ELR (cell line): ENCODE measurements at places on chromosomes 6 and 20.
A peak's percentile ranks its signal among the peaks of the same experiment; 100 is the strongest.

GRCh38 chr6:168695701-168696100 lies 254.7 kb downstream of the SMOC2 start:
- no peak for DNase-seq

GRCh38 chr6:143299253-143300166 lies 151.0 kb downstream of the ADAT2 start:
- peak; percentile 8 for DNase-seq

- peak; percentile 39 for DNase-seq
These were observed 166.8 kb upstream of the FOXQ1 start for GRCh38 chr6:1144842-1145767.

DNA sequence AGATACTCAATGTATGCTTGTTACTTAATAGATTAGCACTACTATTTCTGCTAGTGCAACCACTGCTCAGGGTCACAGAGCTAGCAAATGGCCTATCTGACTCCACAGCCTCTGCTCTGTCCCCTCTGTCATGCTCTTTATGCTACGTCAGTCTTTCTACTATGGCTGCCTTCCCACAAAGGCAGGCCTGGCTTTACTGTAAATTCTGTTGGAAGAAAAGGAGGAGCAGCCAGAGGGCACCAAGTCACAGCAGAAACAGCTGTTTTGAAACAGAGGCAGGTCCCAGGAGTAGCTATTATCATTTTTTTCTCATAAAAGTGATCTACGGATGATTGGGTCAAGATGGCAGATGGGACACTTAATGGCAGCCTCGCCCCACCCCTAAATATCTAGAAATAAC lies 10.0 kb upstream of the ELMO2 start:
- no peak for DNase-seq

GRCh38 chr6:150485161-150485958 lies 114.3 kb upstream of the PLEKHG1 start:
- no peak for DNase-seq

DNA sequence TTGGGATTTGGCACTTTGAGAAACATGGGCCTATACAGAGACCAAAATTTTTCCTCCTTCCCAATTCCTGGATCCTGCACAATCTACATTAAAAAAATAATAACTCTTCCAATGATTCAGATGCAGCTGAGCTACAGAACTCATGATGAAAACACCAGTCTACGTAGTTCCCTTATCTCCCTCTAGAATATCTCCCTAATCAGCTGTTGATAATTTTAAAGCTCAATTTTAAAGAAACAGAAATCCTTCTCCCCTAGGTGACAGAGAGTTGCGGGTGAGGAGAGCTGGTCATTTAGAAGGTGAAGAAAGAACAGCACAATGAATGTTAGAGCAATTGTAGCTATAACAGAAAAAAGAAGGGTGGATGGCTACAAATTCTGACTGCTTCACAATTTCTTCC lies 175.6 kb upstream of the KCNK16 start:
- no peak for DNase-seq
